ENCODE measurements at places on chromosomes 13 and 19. TPM values are rescaled to one million over a fixed set of nuclear protein-coding genes. Genes with fewer than 3 reads are reported as not detected.

The ZSCAN4 gene
- not detected for total RNA-seq

The LYL1 gene
- not detected for total RNA-seq

DNA sequence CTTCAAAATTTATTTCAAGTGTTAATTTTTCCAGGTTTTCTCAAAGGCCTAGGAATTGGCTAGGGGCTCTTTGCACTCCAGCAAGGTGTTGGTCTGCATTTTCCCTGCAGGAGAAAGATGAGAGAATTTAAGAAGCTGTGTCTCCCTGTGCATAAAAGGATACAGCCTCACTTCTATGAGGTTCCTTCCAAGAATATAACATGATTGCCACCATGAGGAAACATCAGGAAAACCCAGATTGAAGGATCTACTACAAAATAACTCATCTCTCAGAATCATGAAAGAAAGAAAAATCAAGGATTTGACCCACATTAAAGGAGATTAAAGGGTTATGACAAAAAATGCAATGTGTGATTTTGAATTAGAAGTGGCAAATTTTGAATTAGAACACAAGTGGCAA lies 69.9 kb downstream of the RUBCNL start:
- peak; percentile 33 for DNase-seq
- no peaks in the 10 kb centered on the region for H3K4me1 ChIP-seq
- H3K4me3 ChIP-seq: no peak overlapping the region

DNA sequence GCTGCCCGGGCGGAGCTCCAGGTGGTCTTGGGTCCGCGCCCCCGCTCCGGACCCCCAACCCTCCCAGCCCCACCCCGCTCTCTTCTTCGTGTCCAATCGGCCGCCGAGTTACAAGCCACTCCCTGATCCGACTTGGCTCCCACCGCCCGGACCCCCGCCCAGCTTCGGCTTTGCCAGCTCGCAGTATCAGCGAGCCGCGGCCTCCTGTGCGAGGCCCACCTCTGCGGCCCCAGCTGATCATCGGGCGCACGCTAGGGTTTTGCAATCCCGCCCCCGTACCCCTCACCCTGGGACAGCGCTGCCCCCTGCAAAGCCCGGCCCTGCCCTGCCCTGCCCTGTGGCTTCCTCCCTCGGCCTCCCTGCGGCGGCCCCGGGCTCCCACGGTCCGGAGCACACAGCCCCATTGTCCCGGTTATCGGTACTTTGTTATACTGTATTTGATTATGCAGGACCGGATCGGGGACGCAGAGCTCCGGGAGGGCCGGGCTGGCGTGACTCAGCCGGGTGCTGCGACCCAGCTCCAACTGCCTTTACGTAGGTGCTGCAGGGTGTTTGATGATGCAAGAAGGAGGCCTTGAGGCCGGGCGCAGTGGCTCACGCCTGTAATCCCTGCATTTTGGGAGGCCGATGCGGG lies 598 bp upstream of the LPAR2 start:
- no peaks in the 10 kb centered on the region for H3K4me1 ChIP-seq
- H3K36me3 ChIP-seq: no peaks in the 10 kb centered on the region
- no peaks in the 10 kb centered on the region for H3K27me3 ChIP-seq
- H3K27ac ChIP-seq: no peak overlapping the region

- DNase-seq: no peak
- H3K4me1 ChIP-seq: no peaks in the 10 kb centered on the region
- no peak overlapping the region for H3K4me3 ChIP-seq
- H3K27me3 ChIP-seq: peaks cover 47% of the 10 kb centered on the region
Measured at GRCh38 chr13:113048766-113049165, 56.8 kb upstream of the F7 start.

- no peak for DNase-seq
- H3K27ac ChIP-seq: no peak overlapping the region
- H3K27me3 ChIP-seq: no peaks in the 10 kb centered on the region
- no peaks in the 10 kb centered on the region for H3K36me3 ChIP-seq
- H3K4me1 ChIP-seq: peaks cover 22% of the 10 kb centered on the region
Measured at GRCh38 chr13:109792416-109793059, 6.2 kb upstream of the IRS2 start.

Measured in GM23248 (cell line).